Central memory CD4-positive, alpha-beta T cell (primary cell): ENCODE measurements at places on chromosomes 2 and 18.

DNA sequence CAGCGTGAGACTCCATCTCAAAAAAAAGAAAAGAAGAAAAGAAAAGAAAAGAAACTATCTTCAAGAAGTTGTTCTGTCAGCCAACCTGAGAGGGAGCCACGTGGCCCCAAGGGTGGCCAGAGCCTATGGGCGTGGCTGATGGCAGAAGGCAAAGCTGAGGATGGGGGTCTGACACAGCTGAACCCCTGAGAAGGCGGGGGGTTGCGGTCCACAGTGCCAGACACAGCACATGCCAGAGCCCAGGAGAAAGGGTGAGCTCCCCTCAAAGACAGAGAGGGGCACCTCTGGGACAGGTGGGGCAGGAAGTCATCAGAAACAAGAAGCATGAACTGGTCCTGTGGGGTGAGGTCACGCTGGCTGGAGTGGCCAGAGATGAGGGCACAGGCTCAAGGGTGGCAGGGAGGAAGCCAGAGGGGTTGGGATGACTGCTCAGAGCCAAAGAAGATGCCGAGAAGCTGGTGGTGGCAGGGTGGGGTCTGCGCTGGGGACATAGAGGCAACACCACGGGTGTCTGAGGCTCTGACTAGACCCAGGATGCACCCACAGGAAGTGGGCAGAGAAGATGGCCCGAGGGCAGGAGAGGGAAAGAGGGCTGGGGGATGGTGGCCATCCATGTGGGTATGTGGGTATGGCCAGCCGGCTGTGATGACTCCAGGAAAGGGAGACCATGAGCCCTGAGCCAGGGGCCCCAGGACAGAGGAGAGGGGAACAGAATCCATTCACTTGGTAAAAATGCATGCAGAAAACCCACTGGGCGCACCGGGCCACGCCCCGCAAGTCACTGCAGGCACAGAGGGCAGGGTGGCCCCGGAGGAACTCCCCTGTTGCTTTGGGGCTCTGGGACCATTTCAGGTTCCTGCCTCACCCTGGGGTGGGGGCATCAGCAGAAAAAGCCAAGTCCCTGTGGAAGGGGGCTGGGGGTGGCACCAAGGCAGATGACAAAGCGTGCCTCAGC lies 8.4 kb downstream of the KIF1A start:
- DNase-seq = no peak

DNA sequence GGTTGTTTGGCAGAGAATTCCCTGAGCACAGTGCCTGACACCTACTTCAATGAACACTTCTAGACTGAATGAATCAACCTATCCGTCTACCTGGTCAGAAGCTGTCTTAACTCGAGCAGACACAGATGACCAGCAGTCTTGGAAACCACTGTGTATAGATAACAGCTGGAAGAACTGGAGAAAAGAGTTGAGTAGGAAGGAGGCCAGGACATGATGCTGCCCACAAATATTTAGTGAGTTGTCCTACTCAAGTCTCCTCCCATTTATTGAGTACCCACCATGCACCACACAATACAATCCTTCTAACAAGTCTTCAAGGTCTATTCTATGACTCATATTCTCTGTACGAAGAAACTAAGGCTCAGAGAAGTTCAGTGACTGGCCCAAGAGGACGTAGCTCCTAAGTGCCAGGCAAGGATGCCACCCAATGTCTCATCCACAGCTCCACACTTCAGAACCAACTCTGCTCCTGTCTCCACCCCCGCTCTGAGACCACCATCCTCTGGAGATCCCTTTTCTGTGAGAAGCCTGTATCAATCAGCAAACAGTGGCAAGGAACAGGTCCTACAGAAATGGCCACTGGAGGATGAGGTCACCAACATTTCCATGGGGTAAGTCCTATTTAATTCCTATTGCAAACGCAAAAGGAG lies 62.2 kb downstream of the GALNT14 start:
- no peak for DNase-seq

- DNase-seq = no peak
Observed at GRCh38 chr2:232211743-232212686, 166.5 kb upstream of the ALPP start.

GRCh38 chr2:176682278-176682677 lies 413.0 kb downstream of the MTX2 start:
- no peak for DNase-seq

DNA sequence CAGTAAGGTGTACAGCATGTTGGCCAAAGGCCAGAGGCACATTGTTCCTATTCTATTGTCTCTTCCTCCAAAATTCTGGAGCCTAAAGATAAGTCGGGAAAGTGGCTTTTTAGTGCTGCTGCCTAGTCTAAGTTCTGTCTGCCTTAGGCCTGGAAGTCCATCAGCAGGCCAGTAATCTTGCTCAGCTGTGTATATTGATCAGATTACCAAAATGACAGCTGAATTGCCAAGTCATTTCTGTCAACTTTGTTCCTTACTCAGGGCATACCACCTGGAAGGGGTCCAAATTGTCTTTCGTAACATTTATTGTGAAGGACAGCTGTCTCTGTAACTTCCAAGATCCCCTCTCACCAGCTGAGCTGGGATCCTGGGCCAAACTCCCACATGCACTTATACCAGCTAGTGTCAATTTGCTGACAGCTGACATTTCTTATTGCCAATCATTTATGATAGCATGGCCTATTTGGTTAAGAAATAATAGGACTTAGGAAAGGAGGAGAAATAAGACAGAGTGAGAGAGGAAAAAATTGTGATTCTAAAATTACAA lies 116.8 kb upstream of the FSHR start:
- no peak for DNase-seq

DNA sequence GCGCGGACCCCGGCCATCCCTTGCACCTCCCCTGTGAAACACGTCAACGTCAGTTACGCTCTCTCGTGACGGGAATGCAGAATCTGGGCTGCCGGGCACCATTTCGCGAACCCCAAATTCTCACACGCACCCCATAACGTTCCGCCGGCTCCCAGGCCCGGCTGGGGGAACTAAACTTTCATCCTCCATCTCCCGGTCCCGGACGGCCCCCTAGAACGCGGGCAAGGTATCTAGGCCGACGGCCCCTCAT lies 544 bp downstream of the DNAJC27 start:
- DNase-seq = no peak

GRCh38 chr18:35183886-35184285 lies 56.9 kb upstream of the ZNF397 start:
- no peak for DNase-seq

DNA sequence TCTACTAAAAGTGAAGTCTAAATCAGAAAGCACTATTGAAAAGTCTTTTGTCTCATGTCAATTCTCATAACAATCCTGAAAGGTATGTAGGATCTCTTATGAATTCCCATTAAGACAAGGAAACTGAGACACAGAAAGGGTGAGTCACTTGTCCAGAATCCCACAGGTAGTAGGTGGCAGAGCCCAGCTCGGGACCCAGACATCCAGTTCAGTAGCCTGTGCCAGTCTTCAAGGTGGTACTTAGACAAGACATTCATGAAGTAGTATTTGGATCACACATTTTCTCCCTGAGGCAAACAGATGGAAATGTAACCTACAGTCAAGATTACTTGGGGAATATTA lies 14.8 kb upstream of the PARD3B start:
- no peak for DNase-seq

- no peak for DNase-seq
Observed at GRCh38 chr2:70516596-70516995, 37.0 kb downstream of the TGFA start.

DNA sequence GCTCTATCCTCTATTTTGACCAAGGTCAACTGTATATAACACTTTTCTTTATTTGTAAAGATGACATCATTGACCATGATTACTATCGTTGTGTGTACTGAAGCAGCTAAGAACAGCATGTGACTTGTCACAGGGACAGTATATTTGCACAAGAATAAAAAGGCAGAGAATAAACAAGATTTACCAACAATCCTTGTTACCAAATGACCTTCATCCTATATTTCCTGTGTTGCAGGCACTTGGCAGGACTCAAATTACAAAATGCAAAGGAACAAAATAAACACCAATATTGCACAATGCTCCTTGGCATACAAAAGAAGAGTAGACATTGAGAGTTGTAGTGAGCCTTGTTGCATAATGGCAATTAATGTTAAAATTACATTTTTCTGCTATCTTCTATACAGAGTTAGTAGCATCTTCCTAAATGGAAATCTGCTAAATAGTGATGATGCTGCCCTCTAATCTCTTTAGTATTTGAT lies 61.8 kb downstream of the RFTN2 start:
- no peak for DNase-seq
